Suppressor macrophage treated with lipopolysaccharide for 1 hour (primary cell): ENCODE measurements at places on chromosomes 16 and 17.

- no peak for DNase-seq
Measured at GRCh38 chr17:49571764-49572163, 3.9 kb upstream of the NXPH3 start.

GRCh38 chr16:557463-558297 is 2.5 kb upstream of the PRR35 start:
- DNase-seq = no peak

DNA sequence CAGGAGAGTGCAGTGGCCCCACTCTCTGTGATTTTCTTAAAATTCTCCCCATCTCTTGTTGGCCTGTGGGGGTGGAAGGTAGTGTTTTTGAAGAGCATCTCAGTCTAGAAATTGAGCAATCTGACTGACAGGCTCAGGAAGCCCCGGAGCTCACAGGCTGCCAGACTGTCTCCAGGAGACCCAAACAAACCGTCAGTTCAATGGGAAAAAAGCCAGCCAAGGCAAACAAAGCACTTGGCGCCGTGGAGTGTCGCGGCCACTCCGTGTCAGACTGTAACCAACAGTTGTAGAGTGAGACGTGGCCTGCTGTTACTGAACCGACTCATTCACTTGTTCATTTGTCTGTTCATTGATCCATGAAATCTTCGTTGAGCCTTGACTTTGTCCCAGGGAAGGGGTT is 33.7 kb downstream of the RGS9 start:
- no peak for DNase-seq

DNA sequence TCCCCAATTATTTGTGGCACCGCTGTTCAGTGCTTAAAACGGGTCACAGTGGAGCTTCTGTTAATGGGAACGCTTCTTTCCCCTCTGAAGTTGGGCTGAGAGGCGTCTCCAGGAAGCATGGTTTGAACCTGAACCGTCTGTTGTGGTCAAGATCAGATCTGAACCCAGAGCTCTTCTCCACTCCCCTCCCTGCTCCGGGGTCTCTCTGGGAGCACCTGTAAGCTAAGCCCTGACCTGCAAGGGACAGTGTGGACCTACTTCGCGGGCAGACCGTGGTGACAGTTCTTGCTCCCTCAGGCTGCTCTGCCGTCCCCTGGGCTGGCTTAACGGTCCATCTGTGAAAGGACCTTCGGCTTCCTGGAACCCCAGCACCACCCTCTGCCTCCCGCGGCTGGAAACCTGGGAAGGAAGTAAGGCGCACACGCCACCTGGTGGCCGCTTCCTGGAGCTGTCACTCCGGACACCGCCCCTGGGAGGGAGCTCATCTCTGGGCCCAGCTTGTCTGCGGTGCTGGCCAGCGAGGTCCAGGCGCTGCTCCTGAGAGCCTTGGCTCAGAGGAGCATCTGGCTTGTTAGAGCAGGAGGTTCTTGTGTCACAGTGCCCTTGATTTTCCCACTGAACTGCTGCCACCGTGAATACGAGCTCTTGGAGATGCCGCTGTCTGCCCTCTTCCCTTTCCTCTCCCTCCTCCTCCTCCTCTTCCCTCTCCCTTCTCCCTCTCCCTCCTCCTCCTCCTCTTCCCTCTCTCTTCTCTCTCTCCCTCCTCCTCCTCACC is 518.5 kb upstream of the EEF2KMT start:
- DNase-seq = peak; percentile 77

DNA sequence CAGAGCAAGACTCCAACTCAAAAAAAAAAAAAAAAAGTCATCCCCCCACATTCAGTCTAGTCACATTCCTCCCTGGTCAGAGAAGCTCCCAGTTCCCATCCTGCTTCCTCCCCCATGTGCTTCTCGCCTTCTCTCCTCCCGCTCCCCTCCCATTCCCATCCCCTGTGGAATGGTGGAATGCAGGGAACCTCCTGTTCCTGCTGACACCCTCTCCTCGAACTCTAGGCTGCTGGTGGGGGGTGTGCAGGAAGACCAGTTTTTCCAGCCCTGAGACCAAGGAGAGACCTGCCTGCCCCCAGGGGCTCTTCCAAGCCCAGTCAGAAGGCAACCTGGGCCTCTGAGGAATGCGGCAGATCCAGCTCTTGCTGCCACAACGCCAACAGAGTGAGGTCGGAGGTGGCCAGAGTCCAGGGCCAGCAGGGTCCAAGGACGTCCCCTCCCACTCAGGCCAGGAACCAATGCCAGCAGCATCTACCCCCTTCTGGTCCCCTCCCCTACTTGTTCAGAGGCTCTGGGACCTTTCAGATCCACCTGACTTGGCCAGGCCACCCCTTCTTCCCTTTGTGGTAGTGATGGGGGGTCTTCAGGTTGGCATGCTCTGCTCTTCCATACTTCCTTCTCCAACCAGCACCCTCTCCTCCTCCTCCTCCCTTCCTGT is 39.3 kb upstream of the TAC4 start:
- no peak for DNase-seq

DNA sequence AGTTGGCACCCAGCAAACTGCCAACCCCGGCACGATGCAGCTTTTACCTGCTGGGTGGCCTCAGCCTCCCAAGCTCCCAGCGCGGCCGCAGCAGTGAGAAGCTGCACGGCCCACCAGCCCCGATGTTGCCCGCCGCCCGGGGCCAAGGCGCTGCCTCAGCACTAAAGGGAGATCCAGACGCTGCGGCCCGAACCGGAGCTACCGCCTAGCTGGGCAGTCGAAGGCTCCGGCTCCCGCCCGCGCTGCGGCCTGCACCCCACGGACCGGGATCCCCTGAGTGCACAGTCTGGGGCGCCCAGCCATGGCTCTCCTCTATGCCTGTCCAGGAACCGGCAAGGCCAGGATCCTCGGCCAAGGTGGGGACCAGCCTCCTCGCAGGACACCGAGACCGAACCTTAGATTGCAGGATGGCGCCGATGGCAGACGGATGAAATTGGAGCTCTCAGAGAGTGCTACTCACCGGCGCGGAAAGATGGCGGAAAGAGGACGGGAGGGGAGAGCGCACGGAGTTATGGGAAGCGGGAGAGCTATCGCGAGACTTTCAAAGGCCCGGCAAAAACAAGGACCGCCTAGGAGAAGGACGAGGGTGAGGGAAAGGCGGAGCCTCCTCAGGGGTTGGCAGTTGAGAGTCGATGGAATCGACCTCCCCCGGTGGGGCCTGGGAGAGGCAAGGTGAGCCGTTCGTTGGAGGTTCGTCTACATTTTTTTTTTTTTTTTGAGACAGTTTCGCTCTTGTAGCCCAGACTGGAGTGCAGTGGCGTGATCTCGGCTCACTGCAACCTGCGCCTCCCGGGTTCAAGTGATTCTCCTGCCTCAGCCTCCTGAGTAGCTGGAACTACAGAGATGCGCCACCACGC is at the start of gene RPS15A:
Gene RPS15A, minus strand, starts transcription at position 485 of the 857 bp plus-strand sequence. CDS start 1,221 bp downstream, outside the sequence.
- DNase-seq = peak; percentile 96

DNA sequence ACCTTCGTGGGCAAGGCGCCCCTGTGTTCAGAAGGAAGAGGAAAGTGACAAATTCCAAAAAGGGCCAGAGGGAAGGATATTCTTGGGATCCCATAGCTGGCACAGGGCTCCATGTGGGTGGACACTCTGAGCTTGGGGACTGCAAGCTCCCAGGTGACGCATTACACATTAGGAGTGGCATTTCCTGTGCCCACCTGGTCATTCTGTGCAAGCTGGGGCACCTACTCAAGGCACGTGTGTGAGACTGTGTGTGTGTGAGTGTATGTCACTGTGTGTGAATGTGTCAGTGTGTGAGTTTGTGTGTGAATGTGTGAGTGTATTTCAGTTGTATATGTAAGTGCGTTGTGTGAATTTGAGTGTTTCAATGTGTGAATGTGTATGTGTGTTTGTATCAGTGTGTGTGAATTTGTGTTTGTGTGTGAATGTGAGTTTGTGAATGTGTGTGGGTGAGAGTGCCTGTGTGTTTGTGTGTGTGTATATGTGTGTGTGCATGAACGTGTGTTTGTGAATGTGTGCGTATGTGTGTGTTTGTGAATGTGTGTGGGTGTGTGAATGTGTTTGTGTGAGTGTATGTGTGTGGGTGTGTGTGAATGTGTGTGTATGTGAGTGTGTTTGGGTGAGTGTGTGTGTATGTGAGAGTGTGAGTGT is 1.6 kb upstream of the CD300A start:
- no peak for DNase-seq

GRCh38 chr17:10052106-10052813 is 146.1 kb downstream of the GAS7 start:
- DNase-seq = peak; percentile 88
